Muscle of leg (tissue), 16 donors: ENCODE measurements at places on chromosomes 4 and X.
A peak's percentile ranks its signal among the peaks of the same experiment; 100 is the strongest.

- peak; percentile 7 for DNase-seq
Measured at GRCh38 chr4:137558951-137559350, 26.7 kb upstream of the PCDH18 start.

DNA sequence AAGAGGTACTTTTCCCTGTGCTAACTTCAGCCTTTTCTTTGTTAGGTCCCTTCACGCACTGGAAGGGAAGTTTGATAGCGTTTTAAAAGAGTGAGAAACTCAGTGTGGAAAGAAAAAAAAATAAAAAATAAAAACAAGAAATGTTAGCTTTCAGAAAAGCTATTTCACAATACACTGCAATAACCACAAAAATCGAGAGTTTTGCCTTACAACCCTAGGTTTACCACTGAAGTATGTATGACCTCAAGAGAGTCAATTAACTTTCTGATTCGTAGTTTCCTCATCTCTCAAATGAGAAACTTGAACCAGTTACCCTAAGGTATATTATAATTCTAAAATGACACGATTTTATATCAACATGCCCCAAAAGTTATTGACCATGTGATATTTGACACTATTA lies 93.9 kb upstream of the JADE1 start:
- DNase-seq: no peak

- no peak for DNase-seq
Measured at GRCh38 chr4:83266689-83267088, 17.9 kb downstream of the COQ2 start.

GRCh38 chr4:26380740-26381139 lies 59.9 kb downstream of the RBPJ start:
- DNase-seq: no peak

DNA sequence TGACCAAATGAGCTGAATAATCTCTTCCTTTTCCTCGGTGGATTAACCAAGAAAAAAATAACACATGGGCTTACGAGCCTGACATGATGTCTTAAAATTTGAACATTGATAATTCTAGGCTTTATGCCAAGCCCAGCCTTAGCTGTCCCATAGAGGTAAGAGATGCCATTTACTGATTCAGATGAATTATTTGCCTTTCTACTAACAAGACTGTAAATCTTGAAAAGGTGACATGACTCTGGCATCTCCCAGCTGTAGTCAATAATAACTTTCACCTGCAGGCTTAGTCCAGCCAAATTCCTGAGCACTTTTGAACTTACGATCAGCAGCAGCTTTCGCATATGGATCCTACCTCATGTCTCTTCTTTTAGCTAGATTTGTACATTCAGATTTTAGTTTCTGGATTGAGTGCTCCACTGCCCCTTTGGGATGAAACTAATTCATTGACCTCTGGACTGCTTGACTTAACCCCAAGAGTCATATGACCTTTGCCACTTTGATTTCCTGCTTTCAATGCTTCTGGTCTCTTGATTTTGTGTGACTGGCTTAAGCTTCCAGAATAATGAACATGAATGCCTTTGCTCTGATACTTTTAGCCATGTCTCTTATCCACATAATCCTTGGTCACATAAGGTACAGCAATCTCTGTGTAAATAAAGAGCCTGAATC lies 876.4 kb upstream of the SLIT2 start:
- peak; percentile 53 for DNase-seq
